Breast epithelium (tissue), 4 donors: ENCODE measurements at places on chromosomes 4 and X. TPM values are rescaled to one million over a fixed set of nuclear protein-coding genes. Genes with fewer than 3 reads are reported as not detected.

Gene KCNE5
- total RNA-seq = 0.66 TPM

Gene IL13RA2
- 0.88 TPM for total RNA-seq

- DNase-seq = no peak
These were observed 262.8 kb downstream of the PRDM5 start for GRCh38 chr4:120659616-120660170.

GRCh38 chr4:152616804-152617203 is 63.0 kb downstream of the TMEM154 start:
- no peak for DNase-seq

GRCh38 chrX:120741452-120741851 is 111.6 kb upstream of the C1GALT1C1 start:
- DNase-seq = no peak

- no peak for DNase-seq
These were observed 140.2 kb downstream of the STIM2 start for GRCh38 chr4:27000820-27001219.

DNA sequence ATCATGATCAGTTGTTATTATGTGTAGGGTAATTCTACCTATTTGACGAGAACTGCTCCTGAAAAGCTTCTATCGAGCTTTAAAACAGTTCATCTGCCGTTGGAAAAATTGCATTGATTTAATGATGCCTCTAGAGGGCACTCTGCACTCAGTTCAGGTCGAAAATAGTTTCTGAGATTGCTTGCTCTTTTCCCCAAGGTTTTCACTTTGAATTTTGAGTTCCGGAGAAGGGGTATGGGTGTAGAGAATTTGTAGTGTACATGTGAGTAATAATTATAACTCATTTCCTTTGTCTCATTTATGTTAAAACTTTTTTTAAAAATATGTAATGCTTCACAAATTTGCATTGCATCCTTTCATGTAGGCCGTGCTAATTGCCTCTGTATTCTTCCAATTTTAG is 28.4 kb upstream of the TNIP3 start:
- no peak for DNase-seq

- no peak for DNase-seq
These were observed 186.6 kb downstream of the CPEB2 start for GRCh38 chr4:15188605-15189539.

DNA sequence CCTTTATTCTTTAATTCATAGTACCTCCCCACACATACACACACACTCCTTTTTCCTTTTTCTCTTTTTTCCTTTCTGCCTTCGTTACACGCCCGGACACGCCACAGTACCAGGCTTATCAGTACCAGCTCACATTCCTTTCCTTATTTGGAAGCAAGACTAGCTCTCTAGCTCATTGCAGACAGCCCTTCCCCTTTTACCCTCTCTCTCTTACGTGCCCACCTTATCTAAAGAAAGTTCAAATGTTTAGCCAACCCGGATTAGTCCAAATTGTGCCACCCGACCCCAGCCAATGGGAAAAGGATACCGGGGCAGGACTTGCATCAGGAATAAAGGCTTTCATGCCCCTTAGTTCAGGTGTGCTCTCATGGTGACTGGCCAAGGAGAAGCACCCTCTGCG is 194.7 kb upstream of the VCX3A start:
- DNase-seq = no peak
